SK-N-MC (cell line): ENCODE measurements at places on chromosomes 16 and 17.

DNA sequence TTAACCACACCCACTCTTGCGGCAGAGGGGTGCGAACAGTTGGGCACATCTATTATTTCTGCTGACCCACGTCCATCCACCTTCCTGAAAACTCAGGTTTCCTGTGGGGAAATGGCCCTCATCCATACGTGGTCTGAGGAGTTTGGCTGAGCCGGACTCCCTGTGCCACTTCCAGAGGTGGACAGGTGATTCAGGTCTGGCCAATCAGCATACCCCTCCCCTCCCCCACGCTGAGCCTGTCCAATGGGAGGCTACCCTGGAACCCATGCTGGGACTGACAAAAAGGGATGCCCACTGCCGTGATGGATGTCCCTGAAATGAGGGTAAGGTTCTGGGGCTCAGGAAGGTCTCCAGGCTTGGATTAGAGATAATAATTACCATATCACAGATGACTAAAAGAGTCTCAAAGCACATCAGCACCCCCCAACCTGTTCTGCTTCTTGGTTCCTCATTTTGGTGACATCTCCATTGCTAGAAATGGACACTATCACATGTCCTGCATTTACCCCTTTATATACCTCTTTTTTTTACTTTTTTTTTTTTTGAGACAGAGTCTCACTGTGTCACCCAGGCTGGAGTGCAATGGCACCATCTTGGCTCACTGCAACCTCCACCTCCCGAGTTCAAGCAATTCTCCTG lies 5.3 kb upstream of the MAPK7 start:
- no peak for DNase-seq

DNA sequence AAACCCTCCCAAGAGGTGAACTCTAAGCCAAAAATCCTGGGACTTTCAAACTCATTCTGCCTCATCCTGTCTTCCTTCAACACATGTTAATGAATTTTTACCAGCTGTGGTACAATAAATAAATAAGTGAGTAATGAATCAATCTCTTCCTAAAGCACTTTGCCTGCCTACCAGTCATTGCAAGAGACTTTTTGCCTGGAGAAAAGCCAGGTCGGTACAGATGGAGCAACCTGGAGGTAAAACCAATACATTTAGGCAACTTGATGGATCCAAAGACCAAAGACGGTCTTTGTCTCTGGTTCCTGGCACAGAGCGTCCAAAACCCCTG lies 324.2 kb downstream of the PMP22 start:
- no peak for DNase-seq

DNA sequence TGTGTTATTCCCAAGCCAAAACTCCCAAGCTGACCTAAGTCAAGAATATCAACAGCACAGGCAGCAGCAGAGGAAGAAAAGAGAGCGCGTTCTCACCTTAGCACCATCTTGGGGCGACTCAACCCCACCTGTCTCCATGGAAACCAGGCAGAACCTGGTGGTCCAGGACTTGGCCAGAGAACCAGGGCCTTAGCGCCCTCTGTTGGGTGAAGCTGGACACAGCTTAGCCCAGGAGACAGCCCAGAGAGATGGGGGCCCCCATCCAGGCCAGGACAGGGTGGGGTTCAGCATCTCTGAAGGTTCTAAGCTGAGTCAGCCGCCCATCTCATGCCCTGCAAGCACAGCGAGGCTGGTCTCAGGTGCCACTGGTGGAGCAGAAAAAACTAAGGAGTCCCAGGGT lies 60.1 kb upstream of the TMEM132E start:
- no peak for DNase-seq

GRCh38 chr16:12659871-12660270 lies 143.8 kb downstream of the CPPED1 start:
- DNase-seq: no peak

GRCh38 chr17:36705874-36706731 lies 104.7 kb downstream of the MRM1 start:
- DNase-seq: no peak

GRCh38 chr16:30722916-30723315 lies 23.9 kb downstream of the SRCAP start:
- no peak for DNase-seq

GRCh38 chr17:74798239-74798707 lies 22.1 kb upstream of the NAT9 start:
- no peak for DNase-seq

DNA sequence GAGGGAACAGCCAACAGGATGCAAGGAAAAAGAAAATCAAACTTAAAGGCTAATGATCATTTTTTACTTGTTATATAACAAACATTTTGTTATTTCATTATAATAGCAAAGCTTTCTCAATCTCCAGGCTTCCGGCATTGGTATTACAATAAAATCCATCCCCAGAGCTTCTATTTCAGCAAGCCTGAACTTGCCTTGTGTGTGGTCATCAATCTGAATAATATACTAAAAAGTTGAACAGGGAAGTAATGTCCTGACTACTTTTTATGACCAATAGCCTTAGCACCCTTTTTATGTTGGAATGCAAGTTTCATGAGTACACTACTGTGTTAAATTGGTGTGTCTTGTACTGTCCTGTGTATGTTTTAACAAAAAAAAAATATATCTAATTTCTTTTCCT lies 27.1 kb upstream of the VWA3A start:
- no peak for DNase-seq

DNA sequence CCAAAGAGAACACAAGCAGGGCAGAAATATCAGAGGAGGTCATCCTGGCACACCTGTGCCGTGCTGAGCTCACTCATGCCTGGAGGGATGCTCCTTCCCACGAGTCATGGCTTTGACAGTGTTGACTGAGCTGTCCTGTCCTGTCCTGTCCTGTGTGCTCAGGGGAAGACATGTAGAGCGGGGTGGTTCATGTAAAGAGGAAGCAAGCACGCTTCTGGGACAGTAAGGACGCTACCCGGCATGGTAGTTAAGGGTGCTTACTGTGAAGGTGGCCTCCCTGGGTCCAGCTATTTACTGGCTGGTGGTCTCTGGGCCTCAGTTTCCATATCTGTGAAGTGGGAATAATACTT lies 398 bp downstream of the LGALS9 start:
- DNase-seq: no peak

GRCh38 chr16:72013389-72013788 lies 4.8 kb downstream of the DHODH start:
- no peak for DNase-seq

GRCh38 chr17:55663400-55663799 lies 59.3 kb downstream of the TMEM100 start:
- DNase-seq: no peak

DNA sequence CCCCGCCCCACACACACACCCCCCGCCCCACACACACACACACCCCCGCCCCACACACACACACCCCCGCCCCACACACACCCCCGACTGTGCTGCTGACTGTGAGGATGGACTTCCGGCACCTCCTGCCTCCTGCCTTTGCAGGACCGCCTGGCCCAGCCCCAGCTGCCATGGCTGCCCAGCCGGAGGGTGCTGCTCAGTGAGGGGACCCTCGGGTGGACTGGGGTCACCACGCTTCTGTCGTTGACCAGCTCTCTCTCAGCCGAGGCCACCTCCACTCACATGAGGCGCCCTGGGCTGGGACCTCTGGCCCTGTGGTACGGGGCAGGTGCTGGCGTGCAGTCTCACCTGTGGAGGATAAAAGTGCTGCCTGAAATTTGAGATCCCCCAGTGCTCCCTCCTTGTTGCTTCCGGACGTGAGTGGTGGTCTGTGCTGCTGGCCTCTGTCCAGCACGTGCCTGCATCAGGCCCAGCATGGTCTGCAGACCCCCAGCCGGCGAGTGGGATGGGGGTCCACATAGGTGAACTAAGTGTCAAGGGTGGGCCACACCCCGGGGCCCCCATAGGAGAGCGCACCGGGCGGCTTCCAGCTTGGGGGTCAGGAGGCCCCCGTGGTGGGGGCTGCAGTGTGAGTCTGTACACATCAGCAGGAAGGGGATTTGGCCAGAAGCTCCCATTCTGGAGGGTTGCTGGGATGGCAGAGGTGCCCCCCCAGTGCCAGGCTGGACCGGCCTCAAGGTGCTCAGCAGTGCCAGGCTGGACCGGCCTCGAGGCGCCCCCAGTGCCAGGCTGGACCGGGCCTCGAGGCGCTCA lies 11.2 kb downstream of the METRNL start:
- no peak for DNase-seq

DNA sequence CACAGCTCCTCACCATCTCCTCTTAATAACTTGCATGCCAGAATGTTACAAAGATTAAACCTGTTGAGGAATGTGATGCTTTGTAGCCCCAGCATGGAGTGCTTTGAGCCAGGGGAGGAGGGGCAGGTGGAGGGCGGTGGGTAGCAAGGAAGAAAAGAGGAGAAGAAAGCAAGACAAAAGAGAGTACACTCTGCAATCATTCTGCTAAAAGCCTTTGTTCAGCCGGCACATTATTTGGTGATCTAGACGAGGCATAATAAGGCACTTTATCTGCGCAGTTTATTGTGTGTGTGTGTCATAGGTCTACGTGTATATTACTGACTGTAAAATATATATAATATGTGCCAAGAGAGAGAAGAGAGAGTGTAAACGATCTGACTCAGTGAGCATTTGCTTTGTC lies 139.1 kb downstream of the SOX9 start:
- DNase-seq: no peak

GRCh38 chr16:77785373-77785764 lies 3.0 kb upstream of the VAT1L start:
- DNase-seq: no peak

- DNase-seq: no peak
These were observed 55.3 kb downstream of the PIGL start for GRCh38 chr17:16272111-16272840.

DNA sequence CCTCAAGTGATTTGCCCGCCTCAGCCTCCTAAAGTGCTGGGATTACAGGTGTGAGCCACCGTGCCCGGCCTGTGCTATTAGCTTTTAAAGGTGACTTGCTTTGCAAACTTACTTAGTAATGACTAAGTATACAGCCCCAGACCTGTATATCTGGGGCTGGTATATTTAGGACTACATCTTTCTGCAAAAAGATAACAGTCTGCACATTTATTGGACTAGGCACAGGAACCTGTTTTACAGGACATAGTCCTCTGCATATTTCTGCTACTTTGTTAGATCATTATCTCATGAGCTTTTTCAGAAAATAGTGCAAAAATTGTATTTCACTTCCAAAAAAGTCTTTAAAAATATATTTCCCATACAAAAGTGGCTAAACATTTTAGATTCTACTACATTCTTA lies 1.3 kb downstream of the KRT24 start:
- no peak for DNase-seq

DNA sequence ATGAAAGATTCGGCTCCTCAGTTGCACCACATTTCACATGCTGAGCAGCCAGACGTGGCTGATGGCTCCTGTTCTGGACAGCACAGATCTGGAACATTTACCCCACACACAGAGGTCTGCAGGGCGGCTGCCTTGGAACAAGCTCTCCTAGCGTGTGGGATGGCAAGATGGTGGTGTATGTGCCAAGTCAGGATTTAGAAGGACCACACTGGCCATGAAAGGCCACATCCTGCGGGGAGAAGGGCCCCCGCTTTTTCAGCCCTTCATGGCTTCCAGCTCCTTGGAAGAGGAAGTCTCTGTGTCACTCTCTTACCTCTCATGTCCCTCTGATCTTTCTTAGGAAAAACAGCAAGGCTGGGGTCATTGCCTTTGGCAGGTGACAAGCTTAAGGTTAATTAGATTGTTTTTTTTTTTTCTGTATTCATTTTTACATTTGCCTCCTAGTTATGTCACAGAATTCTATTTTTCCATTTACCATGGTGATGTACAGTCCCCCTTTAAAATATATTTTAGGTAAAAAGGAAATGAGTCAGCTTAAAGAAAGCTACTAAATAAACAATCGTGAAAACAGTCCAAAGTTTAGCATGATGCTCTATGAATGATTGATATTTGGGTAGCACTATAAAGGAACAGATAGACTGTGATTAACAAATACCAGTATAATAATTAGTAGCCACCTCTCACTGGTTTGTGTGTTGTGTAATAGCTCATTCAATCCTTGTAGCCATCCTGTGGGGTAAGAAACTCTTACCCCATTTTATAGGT lies 396.6 kb downstream of the CPPED1 start:
- no peak for DNase-seq

DNA sequence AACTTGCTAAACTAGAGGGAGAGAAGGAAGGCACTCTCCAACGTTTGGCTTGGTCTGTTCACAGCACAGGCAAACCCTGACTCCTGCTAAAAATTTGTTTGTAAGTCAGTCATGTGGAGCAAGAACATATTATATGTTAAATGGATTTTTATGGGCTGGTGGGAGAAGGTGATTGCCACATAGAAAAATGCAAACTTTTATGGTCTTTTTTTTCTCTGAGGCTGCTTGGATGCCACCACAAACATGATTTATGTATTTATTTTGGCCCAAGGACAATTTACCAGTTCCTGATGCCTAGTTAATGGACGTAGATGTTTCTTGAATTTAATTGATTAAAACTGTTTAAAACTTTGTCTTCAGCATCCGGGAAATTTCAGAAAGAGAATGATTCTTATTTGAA lies 274.2 kb upstream of the MYOCD start:
- DNase-seq: no peak

- no peak for DNase-seq
These were observed 20.1 kb upstream of the KRT19 start for GRCh38 chr17:41547921-41548843.

- no peak for DNase-seq
These were observed 32.8 kb upstream of the ABCC12 start for GRCh38 chr16:48188449-48189102.

- DNase-seq: no peak
These were observed 16.9 kb downstream of the SRCAP start for GRCh38 chr16:30715750-30716445.

DNA sequence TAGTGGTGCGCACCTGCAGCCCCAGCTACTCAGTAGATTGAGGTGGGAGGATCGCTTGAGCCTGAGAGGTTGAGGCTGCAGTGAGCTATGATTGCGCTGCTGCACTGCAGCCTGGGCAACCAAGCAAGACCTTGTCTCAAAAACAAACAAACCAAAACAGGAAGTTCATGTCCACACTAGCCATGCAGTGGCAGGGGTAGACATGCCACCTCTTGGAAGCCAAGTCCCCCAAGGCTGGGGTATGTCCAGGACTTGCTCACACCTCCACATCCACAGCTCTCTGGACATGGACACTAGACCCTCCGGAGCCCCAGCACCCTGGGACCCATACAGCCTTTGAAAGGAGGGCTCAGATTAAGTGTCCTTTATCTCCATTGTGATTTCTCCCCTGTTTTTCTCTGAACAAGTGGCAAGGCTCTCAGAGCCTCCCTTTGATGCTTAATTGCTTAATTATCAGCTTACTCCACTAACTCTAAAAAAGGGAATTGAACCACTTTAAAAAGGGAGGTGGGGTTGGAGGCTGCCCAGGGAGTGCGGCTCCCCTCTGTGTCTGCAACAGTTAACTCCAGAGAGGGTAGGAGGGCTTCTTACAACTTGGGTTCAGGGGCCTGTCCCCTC lies 424.6 kb upstream of the C16orf82 start:
- DNase-seq: no peak
